NCI-H2171 (cell line): ENCODE measurements at places on chromosomes 7 and 10.

DNA sequence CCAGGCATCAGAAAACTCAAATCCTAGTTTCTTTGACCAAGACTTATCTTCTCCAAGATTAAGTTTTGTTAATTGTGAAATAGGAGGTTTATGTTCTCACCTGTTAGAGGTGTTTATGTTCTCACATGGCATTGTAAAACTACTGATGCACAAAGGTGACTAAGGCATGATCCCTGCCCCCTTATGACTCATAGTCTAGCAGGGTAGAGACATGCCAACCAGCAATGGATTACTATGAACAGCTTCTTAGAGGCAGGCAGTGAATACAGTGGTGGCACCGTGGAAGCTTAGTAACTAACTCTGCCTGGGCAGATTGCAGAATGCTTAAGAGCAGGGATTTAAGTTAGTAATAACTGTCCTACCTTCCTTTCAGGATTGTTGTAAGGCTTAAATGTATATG is 400.9 kb downstream of the SORCS3 start:
- no peak for DNase-seq

GRCh38 chr10:113180401-113181154 is 230.5 kb downstream of the TCF7L2 start:
- no peak for DNase-seq

DNA sequence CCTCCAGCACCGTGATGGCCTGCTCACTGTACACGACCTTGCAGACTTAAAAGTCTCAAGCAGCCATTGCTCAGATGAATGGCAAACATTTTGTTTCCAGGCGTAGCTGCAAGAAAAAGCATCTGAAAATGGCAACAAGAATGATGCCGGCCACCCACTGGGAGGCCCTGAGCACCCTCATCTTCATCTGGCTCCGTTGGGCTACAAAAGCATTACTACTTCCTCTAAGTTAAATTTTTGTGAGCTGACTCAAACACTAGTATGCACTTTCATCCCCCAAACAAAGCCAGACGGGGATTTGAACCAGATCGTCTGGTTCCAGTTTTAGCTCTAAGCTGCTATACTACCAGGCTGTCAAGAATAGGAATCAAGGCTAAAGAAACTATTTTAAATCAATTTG is 116.6 kb upstream of the CDK1 start:
- DNase-seq: no peak

DNA sequence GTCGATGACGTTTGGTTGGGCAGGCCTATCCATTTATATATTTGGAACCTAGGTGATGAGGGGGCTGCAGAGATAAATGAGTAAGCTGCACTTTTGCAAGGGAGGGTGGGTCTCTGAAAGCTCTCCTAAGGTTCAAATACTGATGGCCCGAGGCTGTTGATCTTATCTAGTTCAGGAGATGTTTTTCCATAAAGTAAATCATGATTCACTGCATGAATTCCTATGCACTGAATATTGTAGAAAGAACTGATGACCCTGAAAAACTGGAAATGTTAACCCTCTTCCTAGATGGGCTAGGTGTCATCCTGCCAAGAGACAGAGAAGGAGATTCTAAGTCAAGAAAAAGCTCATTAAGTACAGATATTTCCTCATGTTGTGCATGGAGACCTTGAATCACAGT is 459.9 kb downstream of the PLXNA4 start:
- DNase-seq: no peak

DNA sequence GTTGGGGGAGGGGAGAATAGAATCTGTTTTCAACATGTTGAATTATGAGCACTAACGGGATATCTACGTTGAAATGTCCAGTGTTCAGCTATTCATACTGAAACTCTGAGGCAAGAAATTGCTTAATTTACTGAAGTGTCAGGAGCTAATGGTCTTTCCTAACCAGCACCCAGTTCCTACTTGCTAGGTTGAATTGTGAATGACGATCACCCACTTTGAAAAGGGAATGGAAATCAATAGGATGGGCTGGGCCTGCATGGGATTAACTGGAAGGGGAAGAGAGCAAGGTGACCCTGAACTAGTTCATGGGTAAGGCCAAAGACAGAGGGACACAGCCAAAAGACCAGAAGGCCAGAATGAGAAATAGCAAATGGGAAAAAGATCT is 51.3 kb downstream of the HIPK2 start:
- DNase-seq: no peak

GRCh38 chr7:23055582-23056178 is 41.8 kb upstream of the HYCC1 start:
- DNase-seq: peak; percentile 39

DNA sequence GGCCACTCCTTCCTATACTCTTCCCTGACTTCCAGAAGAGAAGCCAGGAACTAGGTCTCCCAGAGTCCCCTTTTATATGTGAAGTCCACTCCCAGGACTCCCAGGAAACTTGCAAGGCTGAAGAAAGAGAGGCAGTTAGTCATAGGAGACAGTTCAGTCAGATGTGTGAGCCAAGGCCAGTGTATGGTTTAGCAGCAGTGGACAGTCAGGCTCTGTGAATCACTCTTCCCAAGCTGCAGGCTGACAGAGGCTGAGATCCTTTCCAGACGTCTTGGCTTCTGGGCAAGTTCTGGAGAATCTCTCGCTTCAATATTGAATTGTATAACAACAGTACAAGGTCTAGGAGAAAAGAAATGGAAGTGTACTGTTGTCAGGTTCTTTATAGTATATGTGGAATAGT is 26.9 kb downstream of the BLVRA start:
- no peak for DNase-seq

GRCh38 chr10:76002262-76002854 is 570.9 kb downstream of the LRMDA start:
- no peak for DNase-seq
